ENCODE measurements at places on chromosomes 12 and 14.

DNA sequence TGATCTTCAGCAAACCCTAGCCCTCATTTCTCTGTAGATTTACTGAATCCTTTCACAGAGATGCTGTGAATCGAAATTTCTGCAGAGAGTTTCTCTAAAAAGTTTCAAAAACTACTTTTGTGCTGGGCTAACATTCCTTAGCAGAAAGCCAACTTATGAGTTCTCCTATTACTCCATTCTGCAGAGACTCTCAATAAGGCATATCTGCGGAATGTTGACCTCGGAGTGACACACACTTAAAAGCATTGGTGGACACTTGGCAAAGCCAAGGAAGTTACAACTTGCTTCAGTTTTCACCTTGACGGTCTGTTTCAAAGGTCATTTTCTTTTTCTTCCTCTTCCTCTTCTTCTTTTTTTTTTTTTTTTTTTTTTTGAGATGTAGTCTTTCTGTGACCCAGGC is 75.8 kb downstream of the WIF1 start:
- no peak for DNase-seq

DNA sequence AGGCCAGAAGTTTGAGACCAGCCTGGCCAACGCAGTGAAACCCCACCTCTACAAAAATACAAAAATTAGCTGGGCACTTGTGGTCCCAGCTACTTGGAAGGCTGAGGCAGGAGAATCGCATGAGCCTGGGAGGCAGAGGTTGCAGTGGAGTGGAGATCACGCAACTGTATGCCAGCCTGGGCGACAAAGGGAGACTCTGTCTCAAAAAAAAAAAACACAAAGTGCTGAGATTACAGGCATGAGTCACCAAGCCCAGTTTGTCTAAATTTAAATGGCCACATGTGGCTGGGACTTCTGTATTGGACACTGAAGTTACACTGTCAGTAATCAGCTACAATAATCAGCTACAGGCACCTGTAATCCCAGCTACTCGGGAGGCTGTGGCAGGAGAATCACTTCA is 100.9 kb upstream of the AEBP2 start:
- DNase-seq: no peak

DNA sequence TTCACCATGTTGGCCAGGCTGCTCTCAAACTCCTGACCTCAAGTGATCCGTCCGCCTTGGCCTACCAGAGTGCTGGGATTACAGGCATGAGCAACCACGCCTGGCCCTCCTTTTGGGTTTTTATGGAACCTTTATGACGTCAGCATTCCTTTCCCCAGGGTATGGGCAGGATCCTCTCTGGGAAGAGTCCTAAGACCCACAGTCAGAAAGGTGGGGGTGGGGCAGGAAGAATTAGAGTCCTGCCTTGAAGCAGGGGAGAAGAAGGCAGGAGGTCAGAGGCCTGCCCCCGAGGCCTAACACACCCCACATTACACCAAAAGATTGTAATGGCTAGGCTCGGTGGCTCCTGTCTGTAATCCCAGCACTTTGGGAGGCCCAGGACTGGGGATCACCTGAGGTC is 30.8 kb upstream of the CDK17 start:
- no peak for DNase-seq

- no peak for DNase-seq
Observed at GRCh38 chr12:14313379-14314138, 51.9 kb upstream of the ATF7IP start.

DNA sequence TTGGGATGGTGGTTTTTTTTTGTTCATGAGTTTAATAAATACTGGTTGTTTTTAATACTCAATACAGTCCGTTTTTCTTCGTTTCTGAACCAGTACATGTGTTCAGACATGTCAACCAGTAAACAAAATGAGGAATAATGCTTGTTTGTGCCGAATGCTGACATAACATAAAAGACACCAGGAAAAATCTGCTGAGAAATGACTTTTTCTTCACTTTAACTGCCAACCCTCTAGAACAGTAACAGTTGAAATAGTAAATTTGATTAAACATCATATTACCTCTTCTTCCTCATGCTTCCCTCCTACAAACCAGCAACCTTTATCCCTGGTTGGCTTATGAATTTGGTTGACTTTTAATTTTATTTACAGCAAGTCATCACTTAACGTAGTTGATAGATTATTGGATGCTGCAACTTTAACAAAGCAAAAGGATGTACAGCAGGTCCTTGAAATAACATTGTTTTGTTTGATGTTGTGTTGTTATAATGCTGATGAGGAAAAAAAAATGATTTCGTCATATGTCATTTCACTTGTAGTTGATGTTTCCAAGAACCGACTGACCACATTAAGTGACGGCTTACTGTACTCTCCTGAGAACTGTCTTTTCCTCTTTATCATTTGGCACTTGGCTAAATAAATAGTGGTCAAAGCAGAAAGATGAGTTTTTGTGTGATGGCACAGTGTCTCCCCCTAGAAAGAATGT is 340.5 kb downstream of the TMTC2 start:
- no peak for DNase-seq

GRCh38 chr12:14403293-14403692 is 37.8 kb downstream of the ATF7IP start:
- no peak for DNase-seq

DNA sequence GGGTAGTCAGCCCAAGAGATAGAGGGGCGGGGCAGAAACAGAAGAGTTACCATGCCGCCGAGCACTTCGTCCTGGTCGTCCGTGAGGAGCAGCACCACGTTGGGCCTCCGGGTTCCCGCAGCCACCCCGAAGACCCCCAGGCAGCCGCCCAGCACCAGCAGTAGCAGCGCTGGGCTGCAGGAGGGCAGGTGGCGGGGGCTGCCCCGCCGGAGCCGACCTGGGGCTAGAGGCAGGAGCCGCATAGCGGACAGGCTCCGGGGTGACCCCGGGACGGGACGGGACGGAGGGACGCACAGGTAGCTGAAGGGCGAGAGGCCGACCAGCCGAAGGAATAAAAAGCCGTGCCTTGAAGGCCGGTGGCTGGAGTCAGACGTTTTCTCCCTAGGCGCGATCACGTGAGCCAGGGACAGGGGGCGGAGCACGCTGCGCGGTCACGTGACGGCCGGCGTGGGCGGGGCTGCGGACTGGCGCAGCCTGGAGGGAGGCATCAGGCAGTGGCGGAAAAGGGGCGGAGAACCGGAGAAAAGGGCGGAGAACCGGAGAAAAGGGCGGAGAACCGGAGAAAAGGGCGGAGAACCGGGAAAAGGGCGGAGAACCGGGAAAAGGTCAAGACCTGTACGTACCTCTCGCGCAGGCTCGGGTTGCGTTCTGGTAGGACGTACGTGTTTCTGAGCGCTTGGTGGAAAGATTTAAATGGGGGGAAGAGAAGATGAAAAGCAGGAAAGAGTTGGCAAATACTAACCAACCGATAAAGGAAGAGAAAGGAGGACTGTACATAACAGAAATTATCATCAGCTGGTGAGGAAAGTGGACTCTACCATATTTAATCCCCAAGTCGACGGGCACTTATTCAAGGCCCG is at the start of gene GNS:
TSS of gene GNS (minus strand) at position 372 of the 860 bp plus-strand sequence. CDS start at position 242, 130 bp downstream.
- peak; percentile 83 for DNase-seq

GRCh38 chr12:129466499-129466898 is 437.3 kb downstream of the TMEM132D start:
- DNase-seq: no peak

DNA sequence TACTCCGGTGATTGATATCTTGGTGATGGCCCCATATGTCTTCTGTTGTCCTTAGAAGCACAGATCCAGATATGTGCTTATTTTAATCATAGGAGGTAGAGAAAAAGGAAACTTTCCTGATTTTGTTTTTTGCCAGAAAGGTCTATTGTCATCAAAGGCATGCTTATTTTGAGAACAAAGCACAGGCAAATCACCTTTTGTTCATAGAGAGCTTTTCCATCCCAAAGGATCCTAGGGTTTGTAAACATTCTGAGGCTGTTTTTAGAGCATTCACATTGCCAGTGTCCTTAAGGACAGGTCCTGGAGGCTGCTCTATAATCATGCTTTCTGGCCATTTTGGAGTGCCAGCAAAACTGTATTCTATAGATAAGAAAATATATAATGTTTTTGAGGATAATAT is 148.5 kb upstream of the SEL1L start:
- DNase-seq: no peak

- DNase-seq: no peak
Observed at GRCh38 chr12:47268501-47269454, 189.0 kb upstream of the AMIGO2 start.

- DNase-seq: no peak
Observed at GRCh38 chr12:110745542-110746284, 3.0 kb upstream of the PPP1CC start.

DNA sequence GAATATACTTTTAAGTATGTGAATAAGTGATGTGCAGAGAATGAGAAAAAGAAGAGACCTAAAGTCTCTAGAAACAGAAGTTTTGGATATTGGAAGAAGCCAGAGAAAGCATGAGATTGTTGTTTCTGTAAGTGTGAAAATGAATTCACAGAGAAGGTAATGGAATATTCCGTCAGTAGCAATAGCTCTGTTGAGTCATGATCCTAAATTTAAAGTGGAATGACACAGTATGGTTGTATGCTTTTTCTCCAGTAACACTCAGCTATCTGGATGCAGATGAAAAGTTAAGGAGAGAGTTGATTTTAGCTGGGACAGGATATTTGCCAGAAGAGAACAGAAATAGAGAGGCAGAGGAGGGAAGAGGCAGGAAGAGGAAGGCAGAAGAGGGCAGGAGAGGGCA is 1166.3 kb downstream of the GALC start:
- no peak for DNase-seq

DNA sequence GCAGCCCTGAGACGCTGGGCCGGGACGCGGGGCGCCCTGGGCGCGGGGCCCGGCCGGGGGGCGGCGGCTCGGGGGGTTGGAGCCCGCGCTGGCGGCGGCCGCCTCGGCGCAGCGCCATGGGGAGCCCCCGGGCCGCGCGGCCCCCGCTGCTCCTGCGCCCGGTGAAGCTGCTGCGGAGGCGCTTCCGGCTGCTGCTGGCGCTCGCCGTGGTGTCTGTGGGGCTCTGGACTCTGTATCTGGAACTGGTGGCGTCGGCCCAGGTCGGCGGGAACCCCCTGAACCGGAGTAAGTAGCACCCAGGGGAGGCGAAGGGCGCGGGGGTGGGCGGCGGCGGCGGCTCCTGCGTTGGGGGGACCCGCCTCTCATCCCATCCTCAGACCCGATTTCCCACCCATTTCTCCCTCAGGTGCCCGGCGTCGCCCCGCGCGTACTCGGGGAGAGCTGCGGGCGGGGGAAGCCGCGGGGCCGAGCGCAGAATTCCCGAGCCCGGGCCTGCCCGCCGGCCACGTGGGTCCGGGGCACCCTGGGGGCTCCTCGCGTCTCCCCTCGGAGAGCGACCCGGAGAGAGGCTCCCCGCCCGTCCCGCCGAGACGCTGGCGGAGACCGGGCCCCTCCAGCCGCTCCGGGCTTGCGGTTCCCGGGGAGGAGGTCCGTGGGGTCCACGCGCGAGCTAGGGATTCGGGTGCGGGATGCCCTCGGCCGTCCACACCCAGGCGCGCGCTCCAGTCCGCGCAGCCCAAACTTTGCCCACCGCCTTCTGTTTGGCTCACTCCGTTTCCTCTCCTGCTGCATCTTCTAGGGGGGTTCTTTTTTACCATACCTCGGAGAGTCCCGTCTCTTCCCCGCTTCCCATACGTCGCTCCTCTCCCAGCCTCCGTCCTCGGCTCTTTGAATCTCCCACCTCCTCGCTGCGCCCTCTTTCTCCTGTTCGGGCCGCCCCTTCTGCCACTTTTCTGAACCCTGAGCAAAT is 807 bp downstream of the B4GALNT3 start:
- peak; percentile 41 for DNase-seq
